ENCODE measurements at places on chromosomes 3 and 15. TPM values are rescaled to one million over a fixed set of nuclear protein-coding genes. Genes with fewer than 3 reads are reported as not detected.

GRCh38 chr3:52220380-52221026 is 4.9 kb downstream of the TLR9 start:
- peak; percentile 90 for DNase-seq

- peak; percentile 46 for DNase-seq
Observed at GRCh38 chr3:190064112-190064511, 56.6 kb downstream of the P3H2 start.

Gene WDR73
- 27.3 TPM for total RNA-seq

DNA sequence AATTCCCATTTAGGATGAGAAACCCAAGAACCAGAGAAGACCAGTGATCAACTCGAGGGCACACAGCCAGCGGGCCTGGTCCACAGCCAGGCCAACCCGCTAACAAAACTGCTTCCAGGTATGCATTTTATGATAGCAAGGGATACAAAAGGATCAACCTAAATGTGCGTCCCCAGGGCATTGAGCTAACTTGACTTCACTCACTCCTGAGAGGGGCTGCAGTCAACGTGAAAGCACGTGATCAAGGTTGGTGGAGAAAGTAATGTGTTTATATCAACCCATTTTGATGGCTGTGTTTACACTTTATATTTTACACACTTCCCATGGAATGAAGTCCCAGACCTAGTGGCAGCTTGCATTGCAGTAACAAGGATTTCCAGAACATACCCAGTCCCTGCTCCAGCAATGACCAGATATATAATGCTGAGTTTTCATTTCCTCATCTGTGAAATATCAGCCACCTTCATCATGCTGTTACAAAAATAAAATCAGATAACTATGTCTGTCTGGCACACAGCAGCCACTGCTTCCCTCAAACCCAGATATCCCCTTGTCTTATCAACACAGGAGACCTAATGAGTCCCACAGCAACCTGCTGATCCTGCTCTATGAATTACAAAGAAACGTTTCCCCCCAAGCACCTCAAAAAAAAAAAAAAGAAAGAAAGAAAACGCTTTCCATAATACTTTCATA is 2.0 kb downstream of the KLHL6 start:
- no peak for DNase-seq

Gene FRMD4B
- total RNA-seq, result 73.6 TPM

- DNase-seq, result no peak
Observed at GRCh38 chr15:40978141-40978540, 24.9 kb downstream of the CHAC1 start.

DNA sequence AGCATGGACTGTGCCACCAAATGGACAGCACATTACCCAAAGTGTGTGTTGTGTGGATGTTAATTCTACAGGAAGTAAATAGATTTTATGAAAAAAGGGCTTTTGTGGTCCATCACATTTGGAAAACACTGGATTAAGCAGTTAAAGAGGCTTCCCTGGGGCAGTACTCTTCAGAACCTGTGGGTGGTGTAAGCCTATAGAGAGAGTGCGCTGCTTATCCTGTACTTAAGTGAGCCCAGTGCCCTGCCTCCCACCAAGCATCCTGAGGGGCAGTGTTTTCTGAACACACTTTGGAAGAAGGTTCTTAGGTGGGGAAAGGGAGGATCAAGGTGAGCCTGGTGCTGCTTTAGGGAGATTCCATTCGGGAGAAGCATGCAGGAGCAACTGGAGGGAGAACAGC is 10.9 kb downstream of the TTLL3 start:
- no peak for DNase-seq

GRCh38 chr15:94036156-94036555 is 195.2 kb upstream of the MCTP2 start:
- DNase-seq, result no peak

- peak; percentile 59 for DNase-seq
Observed at GRCh38 chr3:37765591-37766488, 95.8 kb upstream of the CTDSPL start.

DNA sequence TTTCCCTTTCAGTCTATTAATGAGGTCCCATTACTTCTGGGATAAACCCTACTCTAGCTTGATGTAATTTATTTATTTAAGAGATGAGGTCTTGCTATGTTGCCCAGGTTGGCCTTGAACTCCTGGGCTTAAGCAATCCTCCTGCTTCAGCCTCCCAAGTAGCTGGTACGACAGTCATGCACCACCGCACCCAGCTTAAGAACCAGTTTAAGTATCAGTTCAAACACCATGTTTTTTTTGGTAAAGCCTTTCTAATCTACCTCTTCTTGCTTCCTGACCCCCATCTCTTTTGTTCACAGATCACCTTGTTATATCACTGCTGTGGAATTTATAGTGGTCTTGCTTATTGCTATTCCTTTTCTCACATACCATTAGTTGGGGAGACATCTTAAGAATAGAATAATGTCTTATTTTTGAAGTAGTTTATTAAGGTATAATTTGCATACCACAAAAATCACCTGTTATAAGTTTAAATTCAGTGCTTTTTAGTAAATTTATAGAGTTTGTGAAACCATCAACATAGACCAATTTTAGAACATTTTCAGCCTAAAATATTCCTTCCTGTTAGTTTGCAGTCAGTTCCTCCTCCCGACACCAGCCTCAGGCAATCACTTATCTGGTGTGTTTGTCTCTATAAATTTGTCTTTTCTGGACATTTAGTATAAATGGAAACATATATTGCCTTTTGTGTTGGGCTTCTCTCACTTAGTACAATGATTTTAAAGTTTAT is 257.9 kb downstream of the PDCD6IP start:
- no peak for DNase-seq

DNA sequence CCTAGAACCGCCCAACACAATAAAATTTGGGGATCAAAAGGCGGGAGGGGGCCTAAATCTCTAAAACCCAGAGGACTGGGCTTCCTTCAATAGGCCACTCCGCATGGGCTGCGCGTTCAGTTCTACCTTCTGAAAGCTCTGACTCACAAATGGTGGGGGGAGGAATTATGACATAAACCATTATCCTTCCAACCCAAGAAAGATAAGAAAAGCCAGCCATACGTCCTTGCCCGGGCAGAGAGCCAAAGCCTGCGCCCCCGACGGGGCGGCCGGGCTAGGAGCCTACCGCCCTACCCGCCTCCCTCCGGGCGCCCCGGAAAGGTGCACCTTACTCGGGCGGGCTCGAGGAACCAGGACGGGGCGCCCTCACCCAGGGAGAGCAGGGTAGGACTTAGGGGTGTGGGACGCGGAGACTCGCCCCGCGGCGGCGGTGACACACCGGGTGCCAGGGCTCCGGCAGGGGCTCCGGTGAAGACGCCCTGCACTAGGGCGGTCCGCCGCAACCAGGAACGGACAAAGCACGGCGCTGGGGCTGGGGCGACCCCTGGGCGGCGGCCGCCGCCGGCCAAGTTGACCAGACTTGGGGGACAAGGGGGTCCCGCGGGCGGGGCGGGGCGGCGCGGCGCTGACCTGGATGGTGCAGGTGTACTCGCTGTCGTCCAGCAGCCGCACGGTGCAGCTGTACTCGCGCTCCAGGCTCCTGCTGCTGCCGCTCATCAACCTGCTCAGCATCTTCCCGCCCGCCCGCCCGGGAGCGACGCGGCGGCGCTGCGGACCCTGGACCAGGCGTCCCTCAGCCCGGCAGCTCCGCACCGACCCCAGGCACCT is 534 bp downstream of the FRMD5 start:
- DNase-seq, result peak; percentile 58

GRCh38 chr15:77897896-77898406 is 179.6 kb downstream of the TBC1D2B start:
- peak; percentile 55 for DNase-seq

Gene LRRN1
- 6.6 TPM for total RNA-seq

Gene CILP
- 170 TPM for total RNA-seq

DNA sequence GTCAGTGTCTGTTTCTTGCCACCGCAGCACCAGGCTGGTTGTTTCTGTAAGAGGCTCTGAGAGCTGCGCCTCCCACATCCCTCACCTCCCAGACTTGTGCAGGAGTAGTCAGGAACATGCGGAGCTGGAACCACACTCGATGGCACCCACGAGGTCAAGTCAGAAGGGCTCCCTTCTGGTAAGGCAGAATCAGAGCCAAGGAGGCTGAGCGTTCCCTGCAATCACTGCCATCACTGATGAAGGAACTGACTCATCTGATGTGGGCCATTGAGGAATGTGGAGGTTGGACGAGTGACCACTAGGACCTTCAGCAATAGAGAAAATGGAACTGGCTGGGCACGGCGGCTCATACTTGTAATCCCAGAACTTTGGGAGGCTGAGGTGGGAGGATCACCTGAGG is 35.7 kb upstream of the BLM start:
- DNase-seq, result peak; percentile 78

DNA sequence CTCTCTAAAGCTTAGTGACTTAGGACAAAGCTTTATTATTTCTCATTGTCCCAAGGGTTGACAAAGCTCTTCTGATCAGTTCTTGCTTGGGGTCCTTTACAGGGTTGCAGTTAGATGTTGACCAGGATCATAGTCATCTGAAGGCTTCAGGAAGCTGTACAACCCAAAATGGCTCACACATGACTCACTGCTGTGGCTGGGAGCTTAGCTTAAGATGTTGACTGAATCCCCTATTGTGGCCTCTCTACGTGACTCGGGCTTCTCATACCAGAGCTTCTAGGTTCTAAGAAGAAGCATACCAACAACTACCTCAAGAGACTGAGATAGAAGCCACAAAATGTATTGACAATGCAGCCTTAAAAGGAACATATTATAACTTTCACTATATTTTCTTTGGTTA is 569.6 kb upstream of the ROBO2 start:
- DNase-seq, result no peak

- DNase-seq, result no peak
Observed at GRCh38 chr3:122004991-122005565, 17.0 kb downstream of the ILDR1 start.
